8988T (cell line): ENCODE measurements at places on chromosomes 11 and 22.

- no peak for DNase-seq
Observed at GRCh38 chr11:119788096-119788883, 59.3 kb upstream of the NECTIN1 start.

- DNase-seq = no peak
Observed at GRCh38 chr11:44854086-44854485, 96.6 kb downstream of the TP53I11 start.

GRCh38 chr11:37948258-37948657, 1350.2 kb upstream of the RAG2 start:
- no peak for DNase-seq

GRCh38 chr11:71437879-71438278, 10.3 kb downstream of the DHCR7 start:
- no peak for DNase-seq

- DNase-seq = no peak
Observed at GRCh38 chr11:65219930-65220213, 38.1 kb downstream of the CAPN1 start.

- no peak for DNase-seq
Observed at GRCh38 chr11:46387919-46388618, 3.5 kb downstream of the CHRM4 start.
